Effector memory CD8-positive, alpha-beta T cell (primary cell): ENCODE measurements at places on chromosomes 13 and 19.

DNA sequence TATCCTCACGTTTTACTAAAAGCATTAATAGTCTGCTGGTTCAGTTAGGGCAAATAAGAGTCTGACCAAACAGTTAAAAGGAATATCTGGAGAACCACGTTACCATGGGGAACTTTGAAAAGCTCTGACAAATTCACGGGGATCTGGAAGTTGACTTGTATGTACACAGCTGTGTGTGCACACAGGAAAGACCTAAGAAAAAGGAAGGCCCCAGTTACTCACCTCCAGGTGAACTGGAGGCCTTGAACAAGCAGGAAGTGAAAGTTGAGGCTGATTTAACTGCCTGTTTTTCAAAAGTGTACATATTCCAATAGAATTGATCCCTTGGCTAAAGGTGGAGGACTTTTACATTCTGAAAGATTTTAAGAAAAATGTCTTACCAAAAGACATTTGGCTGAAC is 1891.6 kb upstream of the PCDH20 start:
- no peak for DNase-seq

GRCh38 chr19:1449467-1450442 is at the start of gene APC2:
APC2 (plus strand) TSS chr19:1450121; CDS start chr19:1453002, 2,881 bp downstream.
- DNase-seq, result no peak

DNA sequence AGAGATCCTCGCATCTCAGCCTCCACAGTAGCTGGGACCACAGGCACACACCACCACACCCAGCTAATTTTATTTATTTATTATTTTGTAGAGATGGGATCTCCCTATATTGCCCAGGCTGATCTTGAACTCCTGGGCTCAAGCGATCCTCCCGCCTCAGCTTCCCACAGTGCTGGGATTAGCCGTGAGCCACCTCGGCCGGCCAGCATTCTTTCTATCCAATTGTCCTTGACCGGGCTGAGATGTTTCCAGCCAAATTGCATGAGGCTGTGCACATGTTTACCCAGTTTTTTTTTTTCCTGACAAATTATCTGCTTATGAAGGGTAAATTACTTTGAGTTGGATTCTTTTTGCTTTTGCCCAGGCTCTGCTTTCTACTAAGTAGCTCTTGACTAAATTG is 28.2 kb downstream of the UNC13A start:
- no peak for DNase-seq

DNA sequence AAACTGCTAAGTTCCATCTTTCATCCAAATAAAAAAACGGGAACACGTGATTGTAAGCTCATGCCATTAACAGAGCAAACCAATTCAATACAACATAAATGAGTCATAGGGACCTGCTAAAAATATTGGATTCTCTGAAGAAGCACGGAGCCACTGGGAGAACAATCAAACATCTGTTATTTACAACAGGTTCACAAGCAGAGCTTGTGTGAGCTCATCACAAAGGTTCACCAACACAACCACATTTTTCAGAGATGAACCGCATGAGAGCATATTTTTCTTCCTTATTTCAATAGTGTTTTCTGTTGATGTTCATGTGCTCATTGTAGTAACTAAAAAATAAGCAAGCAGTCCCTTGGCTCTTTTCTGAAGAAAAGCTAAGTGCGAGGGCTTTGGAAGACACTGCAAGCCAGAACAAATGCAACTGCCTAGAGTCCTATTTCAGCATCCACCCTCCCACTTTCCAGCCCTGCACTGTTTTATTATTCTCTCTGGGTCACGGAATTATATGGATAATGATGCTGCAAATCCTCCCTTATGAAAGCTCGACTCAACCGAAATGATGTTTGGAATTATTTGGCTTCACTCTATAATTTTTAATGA is 545.8 kb downstream of the LIG4 start:
- DNase-seq, result no peak

GRCh38 chr13:23399347-23399746 is 34.2 kb downstream of the SACS start:
- DNase-seq, result no peak

- DNase-seq, result no peak
These were observed 103.6 kb upstream of the MYO16 start for GRCh38 chr13:108525827-108526226.

DNA sequence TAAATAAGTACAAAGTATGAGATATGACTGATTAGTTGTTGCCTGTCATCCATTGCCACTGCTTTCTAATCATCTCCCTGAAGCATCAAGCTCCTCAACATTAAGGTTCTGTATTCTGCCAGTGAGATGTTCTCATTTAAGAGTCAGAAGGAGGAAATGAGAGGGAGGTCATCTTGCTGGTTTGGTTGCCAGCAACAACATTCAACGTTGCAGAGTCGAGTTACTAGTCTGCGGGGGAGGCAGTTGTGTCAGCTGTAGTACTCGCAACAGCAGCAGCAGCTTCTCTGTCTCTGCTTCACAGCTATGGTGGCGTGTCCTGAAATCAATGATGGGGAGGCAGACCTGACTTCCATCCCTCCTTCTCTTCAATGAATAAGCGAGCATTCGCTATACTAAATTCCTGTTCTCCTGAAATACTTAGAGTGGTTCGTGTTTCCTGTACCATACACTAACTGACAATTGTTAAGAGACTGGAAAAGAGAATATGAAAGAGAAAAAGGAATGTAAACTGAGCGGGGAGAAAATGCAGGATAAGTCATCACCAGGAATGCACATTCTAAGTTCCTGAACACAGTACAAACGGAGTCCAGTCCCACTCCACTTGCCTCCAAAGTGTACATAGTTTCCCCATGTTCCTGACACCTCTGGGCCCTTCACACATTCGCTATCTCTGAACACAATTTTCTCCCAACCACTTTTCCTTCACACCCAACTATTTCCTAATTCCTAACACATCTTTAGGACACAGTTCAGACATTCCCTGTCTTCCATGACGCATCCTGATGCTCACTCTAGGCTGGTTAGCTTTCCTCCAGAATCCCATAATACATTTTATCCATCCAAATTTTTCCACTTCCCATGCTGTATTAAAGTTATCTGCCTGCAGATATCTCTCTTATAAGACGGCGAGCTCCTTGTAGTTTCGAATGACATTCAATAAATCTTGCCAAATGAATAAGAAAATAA is 263.0 kb downstream of the KLF12 start:
- DNase-seq, result no peak

GRCh38 chr13:78875792-78876580 is 217.0 kb upstream of the OBI1 start:
- no peak for DNase-seq

GRCh38 chr13:69556540-69557196 is 551.0 kb upstream of the ATXN8OS start:
- DNase-seq, result no peak

DNA sequence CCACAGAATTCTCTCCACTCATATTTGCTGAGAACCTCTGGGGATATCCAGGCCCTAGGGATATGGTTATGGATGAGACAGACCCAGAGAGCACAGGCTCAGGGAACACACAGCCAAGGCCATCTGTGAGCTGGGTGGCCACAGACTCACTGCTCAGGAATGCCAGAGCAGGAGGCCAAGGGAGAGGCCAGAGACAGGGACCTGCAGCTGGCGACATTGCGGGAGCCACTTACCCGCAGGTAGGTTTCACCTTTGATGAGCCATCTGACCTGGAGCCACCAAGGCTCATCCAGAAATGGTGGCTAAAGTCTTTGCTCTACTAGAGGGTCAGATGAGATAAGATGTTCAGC is 29.4 kb downstream of the CCNE1 start:
- DNase-seq, result no peak

DNA sequence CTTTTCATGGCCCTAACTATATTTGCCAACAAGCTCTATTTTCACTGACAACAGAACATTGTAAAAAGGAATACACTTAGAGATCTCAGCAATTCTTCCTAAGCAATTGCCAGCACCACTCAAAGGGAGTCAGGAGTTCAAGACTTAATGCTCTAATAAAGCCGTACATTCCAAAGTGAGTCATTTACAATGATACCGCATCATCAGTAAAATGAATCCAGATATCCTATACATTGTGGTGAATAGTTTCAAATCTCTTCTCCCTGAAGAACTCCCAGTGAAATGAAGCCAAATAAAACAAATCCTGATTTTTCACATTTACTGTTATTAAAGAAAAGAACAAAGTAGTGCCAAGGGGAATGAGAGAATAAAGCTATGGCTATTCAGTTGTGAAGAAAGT is 2898.7 kb upstream of the PCDH20 start:
- no peak for DNase-seq

DNA sequence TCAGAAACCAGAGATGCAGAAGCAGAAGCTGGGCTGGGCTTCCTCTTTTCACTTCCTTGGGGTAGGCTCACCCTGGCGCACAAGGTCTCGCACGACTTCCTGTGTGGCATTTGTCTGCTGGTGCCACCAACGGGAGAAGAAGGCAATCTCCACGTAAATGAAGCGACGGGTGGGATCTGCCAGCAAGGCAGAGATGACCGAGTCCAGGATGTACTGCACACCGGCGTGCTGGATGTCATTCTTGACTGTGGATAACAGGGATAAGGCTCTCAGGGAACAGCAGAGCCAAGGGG is 1.3 kb downstream of the MAN2B1 start:
- DNase-seq, result peak; percentile 35

DNA sequence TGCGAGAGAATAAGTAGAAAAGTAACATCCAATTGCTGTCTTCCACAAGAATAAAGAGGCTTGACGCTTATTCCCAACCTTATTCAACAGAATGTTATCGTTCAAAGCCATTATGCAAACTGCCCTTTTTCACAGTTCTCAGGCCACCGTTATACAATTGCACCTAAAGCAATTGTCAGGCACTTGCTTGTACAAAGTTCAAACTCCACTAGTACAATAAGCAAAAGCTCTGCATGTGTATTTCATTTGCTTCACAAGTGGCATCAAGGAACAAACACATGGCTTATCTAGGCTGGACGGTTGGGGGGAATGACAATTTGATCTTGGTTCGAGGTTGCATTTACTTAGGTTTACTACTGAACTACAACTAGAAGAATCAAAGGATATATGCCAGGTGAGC is 815.6 kb downstream of the EFNB2 start:
- DNase-seq, result no peak

DNA sequence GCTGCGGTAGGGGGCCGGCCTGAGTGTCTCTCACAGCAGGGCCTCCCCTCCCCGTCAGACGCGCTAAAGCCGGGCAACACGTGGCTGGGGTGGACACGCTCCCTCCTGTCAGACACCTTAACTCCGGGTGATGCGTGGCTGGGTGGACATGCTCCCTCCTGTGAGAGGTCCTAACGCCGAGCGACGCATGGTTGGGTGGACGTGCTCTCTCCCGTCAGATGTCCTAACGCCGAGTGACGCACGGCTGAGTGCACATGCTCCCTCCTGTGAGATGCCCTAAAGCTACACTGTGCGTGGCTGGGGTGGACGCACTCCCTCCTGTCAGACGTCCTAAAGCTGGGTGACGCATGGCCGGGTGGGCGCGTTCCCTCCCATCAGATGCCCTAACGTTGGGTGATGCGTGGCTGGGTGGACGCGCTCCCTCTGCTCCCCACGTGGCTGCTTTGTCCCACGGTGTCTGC is 126.1 kb upstream of the MCF2L start:
- no peak for DNase-seq

DNA sequence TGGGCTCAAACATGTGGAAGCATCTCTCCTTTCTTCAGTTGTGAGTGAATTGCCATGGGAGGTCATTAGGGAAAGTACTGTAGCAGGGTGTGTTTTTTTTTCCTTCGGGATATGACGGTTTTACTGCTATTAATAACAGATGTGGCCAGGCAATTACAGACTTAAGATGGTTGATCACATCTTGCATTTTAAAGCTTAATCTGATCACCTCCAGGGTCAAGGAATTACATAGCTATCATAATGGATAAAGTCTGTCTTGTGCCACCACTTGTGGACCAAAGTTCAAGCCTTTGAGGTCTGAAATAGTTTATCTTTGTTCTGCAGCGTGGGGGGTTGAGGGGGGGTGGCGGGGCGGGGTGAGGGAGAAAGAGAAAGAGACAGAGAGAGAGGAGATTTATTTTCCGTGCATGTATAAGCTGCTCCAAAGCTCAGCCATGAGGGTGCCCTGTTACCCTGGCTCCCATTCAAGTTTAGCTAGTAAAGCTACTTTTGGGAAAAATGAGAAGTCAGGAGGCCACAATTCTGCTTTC is 5.5 kb upstream of the SERP2 start:
- no peak for DNase-seq

GRCh38 chr13:99477493-99477892 is 23.8 kb upstream of the TM9SF2 start:
- no peak for DNase-seq

DNA sequence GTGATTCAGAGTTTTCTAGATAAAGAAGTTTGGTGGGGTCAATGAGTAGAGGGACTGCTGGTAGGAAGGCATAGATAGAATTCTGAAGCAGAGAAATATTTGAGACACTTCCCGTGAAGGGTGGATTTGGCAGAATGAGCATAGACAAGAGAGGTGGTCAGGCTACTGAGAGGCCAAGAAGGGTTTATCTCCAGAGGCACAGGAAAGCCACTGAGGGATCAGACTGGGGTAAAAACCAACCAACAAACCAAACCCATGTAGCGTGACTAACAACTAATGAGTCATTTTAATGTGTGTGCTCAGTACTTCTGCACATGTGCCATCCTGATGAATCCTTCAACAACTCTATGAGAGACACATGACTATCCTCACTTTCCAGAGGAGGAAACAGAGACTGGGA is 60.0 kb upstream of the SERP2 start:
- DNase-seq, result no peak

GRCh38 chr13:27461940-27462584 is 11.7 kb upstream of the MTIF3 start:
- no peak for DNase-seq
